ENCODE measurements at places on chromosomes 16 and 17.

- DNase-seq: no peak
These were observed 977.2 kb downstream of the CDH11 start for GRCh38 chr16:64144617-64145016.

- peak; percentile 81 for DNase-seq
These were observed 249.7 kb upstream of the C16orf82 start for GRCh38 chr16:26816885-26817571.

DNA sequence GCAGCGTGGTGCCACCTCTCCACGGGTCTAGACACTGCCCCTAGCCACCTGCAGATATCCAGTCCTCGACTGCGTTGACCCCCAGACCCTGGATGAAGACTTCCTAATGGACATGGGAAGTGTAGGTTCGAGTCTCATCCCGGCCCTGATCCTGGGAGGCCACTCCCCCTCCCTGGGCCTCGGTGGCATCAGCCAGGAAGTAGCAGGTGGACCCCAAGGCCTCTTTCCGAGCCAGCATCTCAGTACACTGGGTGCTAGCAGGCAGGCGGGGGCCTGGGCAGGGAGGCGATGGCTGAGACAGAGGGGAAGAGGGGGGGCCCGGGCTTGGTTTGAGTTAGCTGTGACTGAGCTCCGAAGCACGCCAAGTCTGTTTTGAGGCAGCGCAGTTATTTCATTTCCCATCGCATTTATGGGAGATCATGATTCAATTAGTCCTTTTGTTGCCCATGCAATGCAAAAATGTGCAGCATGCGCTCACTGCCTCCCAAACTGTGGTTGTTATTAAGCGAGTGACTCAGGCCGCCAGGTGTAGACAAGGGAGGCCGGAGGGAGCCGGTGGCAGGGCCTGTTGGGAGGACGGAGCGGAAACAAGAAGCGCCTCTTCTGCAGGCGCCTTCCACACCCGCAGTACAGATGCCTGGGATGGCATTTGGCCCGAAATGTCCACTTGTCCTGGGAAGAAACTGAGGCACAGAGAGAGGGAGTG is 25.3 kb upstream of the ZNF469 start:
- no peak for DNase-seq

GRCh38 chr17:40311575-40311974 is 2.6 kb downstream of the RARA start:
- DNase-seq: no peak

- DNase-seq: no peak
These were observed 6.3 kb downstream of the PDF start for GRCh38 chr16:69324013-69324531.

- DNase-seq: no peak
These were observed 12.4 kb downstream of the SNTB2 start for GRCh38 chr16:69199382-69199781.

DNA sequence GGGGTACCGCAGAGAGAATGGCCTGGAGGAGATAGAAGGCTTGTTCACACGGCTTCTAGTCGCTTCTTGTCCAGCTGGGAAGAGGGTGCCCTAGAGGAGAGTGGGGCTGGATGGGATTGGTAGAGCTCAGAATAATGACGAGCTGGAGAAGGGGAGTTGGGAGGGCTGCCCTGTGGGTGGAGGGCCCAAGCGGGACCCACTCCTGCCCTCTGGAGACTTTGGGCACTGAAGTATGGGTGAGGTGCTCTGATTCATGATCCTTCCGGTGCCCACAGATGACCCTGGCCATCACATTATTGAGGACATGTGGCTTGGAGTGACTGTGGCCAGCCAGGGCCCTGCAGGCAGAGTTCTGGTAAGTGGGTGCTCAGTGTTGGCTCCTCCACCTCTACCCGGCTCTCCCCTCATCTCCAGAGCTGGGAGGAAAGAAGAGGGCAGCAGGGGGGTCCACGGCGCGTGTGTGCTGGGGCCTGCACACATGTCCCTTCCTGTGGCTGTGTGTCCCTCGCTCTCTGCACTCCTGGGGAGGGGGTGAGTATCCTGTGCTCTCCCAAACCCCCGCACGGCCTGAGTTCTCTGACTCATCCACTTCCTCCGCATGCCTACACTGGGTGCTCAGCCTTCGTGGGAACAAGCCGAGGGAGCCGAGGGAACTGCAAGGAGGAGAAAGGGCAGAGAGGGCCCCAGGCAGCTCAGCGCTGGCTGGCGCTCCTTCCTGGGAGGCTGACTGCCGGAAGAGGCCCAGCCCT is 8.5 kb downstream of the ITGA3 start:
- DNase-seq: peak; percentile 98

DNA sequence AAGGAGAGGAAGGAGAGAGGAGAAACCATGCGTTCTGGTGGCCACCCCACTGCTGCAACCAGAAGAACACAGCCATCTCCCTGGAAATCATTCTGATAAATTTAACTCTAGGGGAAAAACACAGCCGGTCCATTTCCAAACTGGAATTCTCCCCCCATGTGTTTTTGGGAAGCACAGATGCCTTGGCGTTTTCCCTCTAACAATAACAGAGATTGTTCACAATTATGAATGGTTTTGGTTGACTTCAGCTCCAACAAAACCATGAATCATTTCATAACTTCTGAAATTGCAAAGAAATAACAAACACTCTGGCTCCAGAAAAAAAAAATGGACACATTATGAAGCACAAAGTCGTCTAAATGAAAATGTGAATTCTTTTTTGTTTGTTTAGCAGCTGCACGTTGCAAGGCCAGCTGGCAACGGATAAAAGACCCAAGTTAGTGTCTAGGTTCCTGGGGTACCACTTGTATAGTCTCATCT is 46.2 kb downstream of the GNAO1 start:
- DNase-seq: no peak

DNA sequence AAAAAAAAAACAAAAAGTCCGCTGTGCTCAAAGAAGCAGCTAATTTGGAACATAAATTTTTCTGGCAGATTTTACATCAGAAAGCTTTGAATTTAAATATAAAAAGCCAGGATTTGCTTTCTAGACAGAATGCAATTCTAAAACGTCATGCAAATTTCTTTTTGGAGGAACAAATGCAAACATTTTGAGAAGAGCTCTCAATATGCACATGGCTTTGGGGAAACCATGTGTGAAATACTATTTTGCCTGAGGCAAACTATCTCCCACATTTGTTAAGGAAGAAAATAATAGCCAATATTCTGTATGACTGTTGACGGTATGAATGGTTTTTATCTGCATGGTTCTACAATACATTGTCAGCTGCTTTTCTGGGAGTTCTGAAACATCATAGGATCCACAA is 320.0 kb upstream of the PSMD7 start:
- no peak for DNase-seq

GRCh38 chr16:61045931-61046330 is 990.3 kb downstream of the CDH8 start:
- no peak for DNase-seq

DNA sequence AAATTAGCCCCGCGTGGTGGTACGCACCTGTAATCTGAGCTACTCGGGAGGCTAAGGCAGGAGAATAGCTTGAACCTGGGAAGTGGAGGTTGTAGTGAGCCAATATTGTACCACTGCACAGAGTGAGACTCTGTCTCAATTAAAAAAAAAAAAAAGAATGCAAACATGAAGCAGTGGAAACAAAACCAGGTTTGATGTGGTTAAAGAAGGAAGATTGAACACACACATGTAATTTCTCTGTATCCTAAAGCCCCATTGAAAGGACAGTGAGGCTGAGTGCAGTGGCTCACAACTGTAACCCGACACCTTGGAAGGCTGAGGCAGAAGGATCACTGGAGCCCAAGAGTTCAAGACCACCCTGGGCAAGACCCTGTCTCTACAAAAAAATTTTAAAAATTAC is 26.5 kb upstream of the SBK1 start:
- DNase-seq: no peak

DNA sequence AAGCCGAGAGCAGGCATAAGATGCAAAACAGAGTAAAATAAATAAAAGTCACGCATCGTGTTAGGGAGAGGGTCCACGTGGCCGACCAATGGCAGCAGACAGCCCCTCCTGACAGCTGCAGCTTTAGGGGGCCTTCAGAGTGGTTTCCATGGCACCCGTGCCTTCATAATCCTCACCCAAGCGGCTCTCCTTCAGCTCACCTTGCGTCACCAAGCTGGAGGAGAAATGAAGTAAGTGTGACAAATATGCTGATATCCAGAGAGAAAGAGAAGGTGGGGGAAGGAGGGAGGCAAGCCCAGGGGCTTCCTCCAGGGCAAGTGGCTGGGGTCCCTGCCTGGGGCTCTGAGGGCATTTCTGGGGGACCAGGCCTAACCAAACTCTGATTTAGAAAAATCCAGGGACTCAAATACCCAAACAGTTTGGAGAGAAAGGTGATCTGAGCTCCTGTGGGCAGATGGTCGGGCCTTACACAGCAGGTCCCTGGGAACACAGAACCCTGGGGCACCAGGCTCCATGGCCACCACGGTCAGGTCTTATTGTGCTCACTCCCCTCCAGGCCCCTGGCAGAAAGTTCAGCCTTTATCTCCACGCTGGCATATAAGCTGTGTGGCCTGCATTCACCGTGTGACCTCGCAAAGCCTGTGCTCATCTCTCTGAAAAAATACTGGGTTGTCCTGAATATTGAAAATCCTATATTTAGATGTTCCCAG is 80.7 kb upstream of the TNRC6C start:
- DNase-seq: no peak

DNA sequence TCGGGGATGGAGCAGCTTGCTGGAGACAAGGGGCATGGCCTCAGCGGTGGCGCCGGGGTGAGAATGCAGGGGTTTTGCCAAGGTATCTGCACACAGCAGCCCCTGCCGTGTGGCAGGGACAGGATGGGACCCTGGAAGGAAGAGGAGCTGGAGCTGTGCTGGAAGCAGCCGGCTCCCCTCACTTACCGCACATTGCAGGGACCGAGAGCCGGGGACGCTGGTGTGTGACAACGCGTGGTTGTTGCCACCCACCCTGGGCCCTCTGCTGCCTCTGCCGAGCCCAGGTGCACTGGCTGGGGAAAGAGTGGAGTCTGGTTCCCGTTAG is 3.0 kb downstream of the NUBP2 start:
- DNase-seq: no peak

- peak; percentile 4 for DNase-seq
These were observed 7.8 kb upstream of the MAPK7 start for GRCh38 chr17:19370493-19370960.

DNA sequence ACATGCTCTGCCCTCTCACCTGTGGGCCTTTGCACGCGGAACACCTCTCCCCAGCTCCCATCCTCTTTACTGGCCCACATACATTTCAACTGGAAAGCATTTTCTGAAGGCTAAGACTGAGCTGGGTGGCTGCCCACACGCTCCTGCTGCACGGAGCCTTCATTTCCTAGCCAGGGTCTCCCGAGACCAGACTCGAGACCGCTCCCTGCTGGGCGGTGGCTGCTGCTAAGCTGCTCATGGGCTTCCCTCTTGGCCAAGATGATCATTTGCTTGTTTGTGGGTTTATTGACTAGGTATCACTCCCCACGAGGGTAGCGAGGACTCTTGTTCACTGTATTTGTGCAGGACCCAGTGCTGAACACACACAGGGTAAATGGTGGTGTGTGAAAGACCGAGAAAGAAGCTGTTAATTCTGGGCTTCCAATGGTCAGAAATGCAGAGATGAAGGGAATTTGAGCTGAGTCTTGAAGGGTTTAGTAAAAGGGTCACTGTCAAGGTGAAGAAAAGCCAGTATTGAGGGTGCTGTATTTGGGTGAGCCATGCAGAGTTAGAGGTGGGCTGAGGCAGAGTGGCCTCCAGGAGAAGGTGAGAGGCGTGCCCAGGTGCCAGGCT is 907 bp downstream of the TRAPPC2L start:
- DNase-seq: peak; percentile 42

DNA sequence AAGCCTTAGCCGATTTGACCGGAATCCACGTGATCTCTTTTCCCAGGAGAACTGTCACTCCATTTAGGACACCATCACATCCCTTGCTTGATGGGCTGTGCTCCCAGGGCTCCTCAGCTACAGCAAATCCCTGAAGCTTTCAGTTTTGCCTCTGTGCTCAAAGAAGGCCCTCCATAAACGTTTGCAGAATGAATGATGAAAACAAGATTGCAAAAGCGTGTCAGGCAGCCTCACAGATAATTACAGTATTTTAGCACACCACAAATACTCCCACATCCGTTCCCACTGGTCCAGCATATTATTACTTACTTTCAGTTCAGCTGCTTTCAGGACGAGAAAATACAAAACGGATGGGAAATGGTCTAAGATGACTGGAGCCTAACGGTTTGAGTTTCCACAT is 84.6 kb downstream of the USP31 start:
- no peak for DNase-seq

- DNase-seq: peak; percentile 42
These were observed 30.8 kb downstream of the HLF start for GRCh38 chr17:55295411-55296170.

GRCh38 chr16:62985722-62986121 is 949.5 kb upstream of the CDH8 start:
- no peak for DNase-seq

DNA sequence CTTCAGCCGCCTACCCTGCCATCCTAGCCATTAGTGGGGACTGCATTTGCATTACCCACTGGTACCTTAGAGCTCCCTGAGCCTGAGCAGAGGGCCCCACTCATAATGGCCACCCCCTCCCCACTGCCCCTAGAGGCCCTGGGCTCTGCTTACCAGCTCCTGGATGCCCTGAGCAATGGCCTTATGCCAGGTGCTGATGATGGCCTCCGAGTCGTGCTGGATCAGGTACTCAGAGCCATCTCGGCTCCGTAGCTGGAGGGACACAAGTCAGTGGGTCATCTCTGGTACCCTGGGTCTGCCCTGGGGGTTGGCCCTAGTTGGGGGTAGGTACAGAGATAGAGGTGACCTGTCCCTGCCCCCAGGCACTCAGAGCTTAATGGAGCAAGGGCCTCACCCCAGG is 34.9 kb downstream of the ARHGAP27 start:
- no peak for DNase-seq

DNA sequence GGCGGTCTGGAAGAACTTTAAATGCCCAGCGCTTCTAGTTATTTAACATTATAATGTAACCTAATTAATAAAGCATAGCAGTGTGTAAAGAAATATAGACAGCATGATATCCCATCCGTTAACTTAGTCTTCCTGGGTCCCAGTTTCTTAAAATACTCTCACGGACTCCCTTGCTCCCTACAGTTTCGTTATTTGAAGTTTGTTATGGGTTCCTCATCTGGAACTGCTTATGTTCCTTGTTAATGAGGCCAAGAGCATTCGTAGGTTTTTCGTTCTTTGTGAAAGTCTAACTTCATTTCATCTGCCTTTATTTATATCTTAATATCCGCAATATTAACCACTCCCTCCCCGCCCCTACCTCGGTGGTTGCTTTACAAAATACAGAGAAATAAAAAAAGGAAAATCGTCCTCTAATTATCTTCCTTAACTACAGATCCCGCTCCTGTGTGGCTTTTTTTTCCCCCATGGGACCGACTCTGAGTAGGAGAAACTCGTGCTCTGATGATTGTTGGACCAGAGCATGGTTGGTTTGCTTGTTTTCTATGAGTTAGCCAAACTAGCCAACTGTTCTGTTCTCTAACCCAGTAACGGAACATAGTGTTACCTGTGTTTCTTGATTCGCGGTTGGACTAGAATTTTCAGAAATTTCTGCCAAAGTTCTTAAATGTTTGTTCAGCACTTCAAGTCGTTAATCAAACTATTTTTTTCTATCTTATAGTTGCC is 863 bp downstream of the ADPRM start:
- no peak for DNase-seq
